Activated T-cell treated with anti-CD3 and anti-CD28 coated beads for 24 hours (primary cell): ENCODE measurements at places on chromosomes 4 and X.
A peak's percentile ranks its signal among the peaks of the same experiment; 100 is the strongest.

GRCh38 chr4:5963611-5964010 is 54.6 kb downstream of the C4orf50 start:
- DNase-seq: no peak

DNA sequence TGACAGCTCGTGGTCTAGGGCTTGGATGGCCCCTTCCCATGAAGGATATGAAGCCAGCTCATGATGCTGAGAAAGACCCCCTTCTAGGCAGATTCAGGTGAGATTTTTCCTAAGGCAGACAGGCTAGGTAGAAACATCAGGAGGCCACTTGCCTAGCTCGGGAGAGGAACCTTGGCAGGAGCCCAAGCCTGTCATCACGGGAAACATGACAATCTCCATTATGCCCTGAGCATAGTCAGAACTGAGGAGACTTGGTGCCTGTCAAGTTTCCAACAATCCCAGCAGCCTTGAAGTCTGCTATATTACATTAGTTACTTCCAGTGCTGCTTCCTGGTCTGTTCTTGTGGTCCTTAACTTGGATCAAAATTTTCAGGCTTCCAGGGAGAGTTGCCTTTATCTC is 18.7 kb upstream of the WDR1 start:
- no peak for DNase-seq

GRCh38 chr4:89222170-89222569 is 85.4 kb downstream of the GPRIN3 start:
- DNase-seq: no peak

- DNase-seq: no peak
These were observed 112.7 kb downstream of the USP46 start for GRCh38 chr4:52546449-52546848.

DNA sequence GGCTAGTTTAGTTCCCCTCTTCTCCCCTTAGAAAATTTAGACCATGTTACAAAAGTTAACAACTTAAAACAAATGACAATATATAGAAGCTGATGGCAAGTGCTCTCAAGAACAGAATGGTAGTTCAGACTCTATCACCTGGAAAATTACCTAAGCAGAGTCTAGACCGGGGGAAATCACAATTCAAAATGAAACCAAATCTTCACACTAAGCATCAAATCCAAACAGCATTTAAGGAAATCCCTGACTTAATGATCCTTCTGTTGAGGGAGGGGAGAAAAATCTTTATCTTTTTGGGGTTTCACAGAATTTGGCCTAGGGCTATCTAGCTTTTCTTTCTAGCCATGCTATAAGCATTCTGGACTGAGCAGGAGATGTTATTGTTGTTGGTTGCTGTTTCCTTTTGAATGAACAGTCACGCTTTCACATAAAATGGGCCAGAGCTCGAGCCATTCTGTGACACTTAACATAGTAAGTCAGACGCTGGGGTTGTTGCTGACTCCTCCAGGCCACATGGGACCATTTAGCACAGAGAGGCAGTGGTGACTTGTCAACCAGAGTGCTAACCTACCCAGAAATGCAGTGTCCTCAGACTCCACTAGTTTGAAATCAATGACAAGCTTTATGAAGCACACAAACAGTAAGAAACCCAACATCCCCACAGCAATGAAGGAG is 16.0 kb upstream of the LSM6 start:
- DNase-seq: no peak

GRCh38 chr4:95560774-95561173 is 12.0 kb upstream of the UNC5C start:
- no peak for DNase-seq

- no peak for DNase-seq
These were observed 25.3 kb upstream of the GATB start for GRCh38 chr4:151786158-151786495.

GRCh38 chrX:1134156-1134555 is 78.3 kb downstream of the CRLF2 start:
- DNase-seq: no peak

DNA sequence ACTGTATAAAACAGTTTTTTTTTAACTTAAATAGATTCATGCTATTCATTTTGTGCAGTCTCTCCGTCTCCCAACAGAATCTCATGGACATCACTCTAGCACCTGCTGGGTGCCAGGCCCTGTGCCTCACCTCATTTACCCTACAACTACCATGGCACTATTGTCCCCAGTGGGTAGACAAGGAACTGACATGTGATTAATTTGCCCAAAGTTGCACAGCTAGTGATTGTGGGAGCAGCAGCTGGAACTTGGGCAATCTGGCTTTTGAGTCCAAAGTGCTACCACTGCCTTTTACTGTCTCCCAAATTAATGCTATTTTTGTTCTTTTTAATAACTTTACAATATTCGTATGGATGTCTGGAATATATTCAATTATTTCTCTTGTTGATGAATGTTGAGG is 11.2 kb upstream of the PGRMC2 start:
- no peak for DNase-seq

GRCh38 chr4:73952352-73952751 is 29.5 kb downstream of the PF4 start:
- no peak for DNase-seq

DNA sequence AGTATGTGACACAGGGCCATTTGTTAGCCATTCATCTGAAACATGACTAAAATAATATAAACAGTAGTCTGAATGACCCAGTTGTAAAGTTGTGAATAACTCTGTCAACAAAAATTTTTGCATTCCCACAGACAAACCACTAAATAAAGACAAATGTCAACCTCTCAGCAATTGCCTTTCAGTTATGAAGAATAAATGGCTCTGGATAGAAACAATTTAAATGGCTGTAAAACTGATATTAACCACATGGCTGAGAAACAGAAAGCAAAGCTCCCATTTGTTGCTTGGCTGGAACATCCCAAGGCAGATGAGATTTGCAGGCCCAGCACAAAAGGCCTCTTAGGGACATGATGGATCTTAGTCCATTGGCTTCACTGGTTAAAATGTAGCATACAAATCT is 296.3 kb downstream of the GALNTL6 start:
- DNase-seq: no peak

GRCh38 chr4:53602390-53602789 is 11.1 kb upstream of the LNX1 start:
- no peak for DNase-seq

DNA sequence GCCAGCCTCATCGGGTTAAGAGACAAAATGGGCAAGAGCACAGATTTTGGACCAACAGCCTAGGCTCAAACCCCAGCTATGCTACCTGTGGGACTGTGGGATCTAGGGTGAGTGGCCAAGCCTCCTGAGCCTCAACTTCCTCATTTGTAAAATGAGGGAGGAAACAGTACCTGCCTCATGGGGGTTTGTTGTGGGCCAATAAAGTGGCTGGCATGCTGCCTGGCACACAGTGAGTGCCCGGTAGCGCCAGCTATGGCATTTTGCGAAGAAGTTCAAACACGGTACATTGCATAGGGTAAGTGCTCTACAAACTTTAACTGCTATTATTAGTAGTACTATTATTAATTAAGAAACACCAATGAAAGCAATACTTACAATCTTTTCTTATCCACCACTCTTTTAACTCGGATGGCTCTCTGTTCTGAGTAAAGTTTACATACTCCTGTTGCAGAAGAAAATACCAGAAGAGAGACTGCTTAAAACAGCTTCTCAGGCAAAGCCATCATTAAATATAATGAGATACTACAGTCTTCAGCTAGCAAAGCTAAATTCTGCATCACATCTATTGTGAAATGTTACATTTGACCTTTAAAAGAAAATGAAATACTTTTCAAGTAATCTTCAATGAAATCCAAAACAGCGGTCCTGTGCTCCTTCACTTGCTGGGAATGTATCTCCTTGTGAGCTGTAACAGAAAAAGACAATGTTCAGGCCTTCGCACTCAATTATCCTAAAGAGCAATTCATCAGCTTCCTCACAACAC is 70.1 kb downstream of the NSG1 start:
- DNase-seq: no peak

DNA sequence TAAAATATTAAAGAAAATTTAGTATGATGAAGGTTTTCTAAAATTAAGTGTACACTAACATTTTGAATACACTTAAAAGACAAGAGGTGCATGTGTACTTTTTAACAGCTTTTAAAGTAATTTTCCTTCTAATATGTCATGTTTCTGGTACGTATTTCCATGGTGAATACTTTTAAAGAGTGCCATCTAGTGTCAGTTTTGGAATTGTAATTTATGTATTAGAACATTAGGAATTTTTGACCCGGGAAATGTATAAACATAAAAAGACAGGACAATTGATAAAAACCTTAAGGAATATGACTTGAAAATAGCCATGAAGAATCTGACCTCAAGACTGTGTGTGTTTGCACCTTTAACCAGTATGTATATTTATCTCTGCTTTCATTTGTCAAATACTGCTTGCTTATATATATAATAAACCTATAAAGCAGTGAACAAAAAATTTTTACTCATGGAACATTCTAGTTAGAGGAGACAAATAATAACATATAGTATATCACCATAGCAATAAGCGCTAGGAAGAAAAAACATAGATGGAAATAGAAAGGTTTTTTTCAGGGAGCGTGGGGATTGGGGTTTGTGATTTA is 7.2 kb downstream of the GSTCD start:
- no peak for DNase-seq

- DNase-seq: no peak
These were observed 59.4 kb upstream of the SLC7A11 start for GRCh38 chr4:138301536-138301935.

DNA sequence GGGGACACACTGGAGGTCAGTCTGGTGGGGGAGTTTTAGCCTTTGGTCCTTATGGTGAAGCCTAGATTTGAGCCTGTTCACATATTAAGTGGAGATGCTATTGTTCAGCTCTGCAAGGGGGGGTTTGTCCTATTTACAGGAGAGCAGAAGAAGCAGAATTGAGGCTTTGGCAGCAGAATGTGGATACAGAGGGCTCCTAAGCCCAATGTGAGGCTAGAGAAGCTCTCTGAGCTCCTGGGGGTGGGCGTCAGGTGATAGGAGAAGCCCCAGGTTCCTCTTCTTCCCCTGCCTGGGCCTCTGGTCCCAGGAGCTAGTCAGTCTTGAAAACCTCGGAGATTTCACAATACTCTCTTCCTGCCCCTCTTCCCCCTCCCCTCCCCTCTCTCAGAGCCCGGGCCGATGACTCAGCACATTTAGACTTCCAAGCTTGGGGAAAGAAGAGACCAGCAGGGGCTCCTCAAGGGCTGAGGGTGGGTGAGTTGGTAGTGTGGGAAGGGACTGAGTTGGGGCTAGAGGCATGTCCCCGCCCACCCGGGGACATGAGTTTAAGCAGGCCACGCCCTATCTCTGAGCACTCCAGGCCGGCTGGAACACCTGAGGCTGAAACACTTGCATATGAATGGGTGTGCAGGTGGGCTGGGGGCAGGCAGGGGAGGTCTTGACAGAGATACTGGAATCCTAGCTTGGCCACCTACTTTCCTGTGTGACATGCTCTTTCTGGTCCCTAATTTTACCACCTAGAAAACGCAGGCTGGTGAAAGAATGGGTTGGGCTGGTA is 3.4 kb downstream of the TFE3 start:
- DNase-seq: peak; percentile 19

DNA sequence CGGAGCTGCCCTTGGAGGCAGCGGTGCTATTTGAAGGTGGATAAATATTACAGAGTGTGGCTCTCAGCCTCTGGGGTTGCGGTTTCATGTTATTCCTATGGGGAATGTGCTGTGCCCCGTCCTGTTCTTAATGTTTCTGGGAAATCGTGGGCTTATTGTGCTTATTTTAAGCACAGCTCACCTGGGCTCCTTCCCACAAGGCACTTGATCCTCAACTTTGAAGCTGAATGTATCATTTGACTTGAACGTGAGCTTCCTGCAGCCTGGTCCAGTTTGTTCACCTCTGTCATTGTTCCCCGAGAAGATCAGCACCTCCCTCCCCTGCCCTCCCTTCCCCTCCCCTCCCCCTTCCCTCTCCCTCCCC is 3.9 kb downstream of the SORCS2 start:
- no peak for DNase-seq

GRCh38 chrX:37786624-37787422 is 7.0 kb downstream of the CYBB start:
- DNase-seq: no peak

DNA sequence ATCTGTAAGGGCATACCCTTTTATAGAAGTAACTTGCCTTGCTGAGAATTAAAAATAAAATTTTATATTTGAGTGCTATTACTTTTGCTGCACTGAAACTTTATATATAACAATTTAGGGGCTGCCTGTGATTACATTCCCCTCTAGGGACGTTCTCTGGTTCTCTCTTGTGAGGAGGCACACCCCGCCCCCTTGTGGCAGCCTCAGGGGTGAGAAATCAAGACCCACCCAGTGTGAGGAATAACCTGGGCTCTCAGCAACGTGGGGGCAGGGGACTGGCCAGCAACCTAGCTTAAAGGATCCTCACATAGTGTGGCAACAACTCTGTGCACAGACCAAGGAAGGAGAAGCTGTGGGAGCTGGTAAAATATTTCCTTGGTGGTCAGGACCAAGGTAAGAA is 43.7 kb downstream of the MAGEA9 start:
- peak; percentile 26 for DNase-seq

- DNase-seq: no peak
These were observed 40.6 kb downstream of the STOX2 start for GRCh38 chr4:183945741-183946140.

- DNase-seq: no peak
These were observed 27.5 kb downstream of the NSD2 start for GRCh38 chr4:1898681-1899080.

- DNase-seq: no peak
These were observed 25.8 kb downstream of the OTUD4 start for GRCh38 chr4:145154573-145154972.

DNA sequence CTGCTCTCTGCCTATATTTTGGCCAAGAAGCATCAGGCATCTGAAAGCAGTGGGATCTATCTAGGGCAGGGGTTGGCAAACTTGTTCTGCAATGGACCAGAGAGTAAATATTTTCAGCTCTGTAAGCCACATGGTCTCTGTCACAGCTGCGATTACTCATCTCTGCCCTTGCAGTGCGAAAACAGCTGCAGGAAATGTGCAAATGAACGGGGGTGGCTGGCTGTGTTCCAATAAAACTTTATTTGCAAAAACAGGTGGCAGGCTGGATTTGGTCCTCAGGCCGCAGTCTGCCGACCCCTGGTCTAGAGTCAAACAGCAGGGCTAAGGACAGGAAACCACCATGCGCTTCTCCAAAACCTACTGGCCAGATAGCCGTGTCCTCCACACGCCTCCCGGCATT is 48.6 kb downstream of the ACOX3 start:
- DNase-seq: no peak

GRCh38 chr4:101953949-101954348 is 163.4 kb downstream of the BANK1 start:
- no peak for DNase-seq

- no peak for DNase-seq
These were observed 16.2 kb downstream of the BOD1L1 start for GRCh38 chr4:13611283-13611842.

- DNase-seq: peak; percentile 12
These were observed 78.8 kb downstream of the RLIM start for GRCh38 chrX:74535408-74536151.

DNA sequence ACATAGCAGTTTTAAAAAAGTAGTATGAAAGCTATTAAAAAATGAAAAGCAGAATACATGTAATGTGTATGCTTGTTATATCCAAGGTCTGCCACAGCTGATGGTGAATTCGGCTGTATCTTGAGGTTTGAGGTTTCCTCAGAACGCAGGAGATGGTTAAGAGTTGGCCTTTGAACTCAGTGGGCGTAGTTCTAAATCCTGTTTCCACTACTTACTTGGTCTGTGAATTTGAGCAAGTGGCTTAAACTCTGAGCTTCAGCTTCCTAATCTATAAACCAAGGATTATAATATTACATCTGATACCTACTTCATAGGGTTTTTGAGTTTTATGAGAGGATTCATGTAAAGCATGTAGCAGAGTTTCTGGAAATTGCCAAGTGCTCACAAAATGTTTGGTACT is 125.2 kb downstream of the STIM2 start:
- peak; percentile 7 for DNase-seq
